ENCODE measurements at places on chromosomes 12 and 14. TPM values are rescaled to one million over a fixed set of nuclear protein-coding genes. Genes with fewer than 3 reads are reported as not detected.

MYO1H gene
- not detected for total RNA-seq

GLIPR1L2 gene
- not detected for total RNA-seq

YLPM1 gene
- total RNA-seq = 41.9 TPM

ZNF891 gene
- total RNA-seq = 0.98 TPM

KCNH3 gene
- total RNA-seq = not detected

SIX1 gene
- 0.48 TPM for total RNA-seq

VRTN gene
- total RNA-seq = not detected

CD69 gene
- 1.8 TPM for total RNA-seq

RAD9B gene
- 0.19 TPM for total RNA-seq

VPS29 gene
- total RNA-seq = 85.5 TPM

TMEM119 gene
- under 0.01 TPM for total RNA-seq

FAM181A gene
- not detected for total RNA-seq

STK38L gene
- total RNA-seq = 63.7 TPM

LRRK2 gene
- 0.33 TPM for total RNA-seq

LTB4R2 gene
- 10.6 TPM for total RNA-seq

TSPAN9 gene
- total RNA-seq = 71.5 TPM

LMNTD1 gene
- 0.29 TPM for total RNA-seq

FOXG1 gene
- not detected for total RNA-seq

CLEC4D gene
- total RNA-seq = not detected

TMEM132C gene
- not detected for total RNA-seq

Measured in vein endothelial cell (primary cell).